HepG2 (cell line): ENCODE measurements at places on chromosomes 16 and 17. TPM values are rescaled to one million over a fixed set of nuclear protein-coding genes. Genes with fewer than 3 reads are reported as not detected.

Gene PALB2
- 40.9 and 58.5 TPM in 2 replicates for total RNA-seq

DNA sequence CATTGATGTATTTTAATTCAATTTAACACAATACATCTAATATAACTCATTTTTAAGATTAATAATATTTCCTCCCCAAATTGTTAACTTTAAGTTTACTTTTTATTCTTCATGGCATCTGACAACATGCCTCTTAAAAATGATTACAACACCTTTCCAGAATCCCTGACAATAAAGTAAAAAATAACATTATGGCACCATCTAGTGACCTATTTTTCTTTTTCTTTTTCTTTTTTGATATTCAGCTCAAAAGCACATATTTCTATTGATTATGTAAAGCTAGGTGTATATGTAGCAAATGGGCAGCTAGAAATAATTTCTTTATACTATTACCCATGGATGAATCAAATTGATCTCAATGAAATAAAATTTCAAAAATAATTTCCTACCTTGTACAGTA, 834.3 kb upstream of the CDH8 start:
- no peak overlapping the region for H3K27ac ChIP-seq
- DNase-seq = no peak
- no peaks in the 10 kb centered on the region for H3K27me3 ChIP-seq

DNA sequence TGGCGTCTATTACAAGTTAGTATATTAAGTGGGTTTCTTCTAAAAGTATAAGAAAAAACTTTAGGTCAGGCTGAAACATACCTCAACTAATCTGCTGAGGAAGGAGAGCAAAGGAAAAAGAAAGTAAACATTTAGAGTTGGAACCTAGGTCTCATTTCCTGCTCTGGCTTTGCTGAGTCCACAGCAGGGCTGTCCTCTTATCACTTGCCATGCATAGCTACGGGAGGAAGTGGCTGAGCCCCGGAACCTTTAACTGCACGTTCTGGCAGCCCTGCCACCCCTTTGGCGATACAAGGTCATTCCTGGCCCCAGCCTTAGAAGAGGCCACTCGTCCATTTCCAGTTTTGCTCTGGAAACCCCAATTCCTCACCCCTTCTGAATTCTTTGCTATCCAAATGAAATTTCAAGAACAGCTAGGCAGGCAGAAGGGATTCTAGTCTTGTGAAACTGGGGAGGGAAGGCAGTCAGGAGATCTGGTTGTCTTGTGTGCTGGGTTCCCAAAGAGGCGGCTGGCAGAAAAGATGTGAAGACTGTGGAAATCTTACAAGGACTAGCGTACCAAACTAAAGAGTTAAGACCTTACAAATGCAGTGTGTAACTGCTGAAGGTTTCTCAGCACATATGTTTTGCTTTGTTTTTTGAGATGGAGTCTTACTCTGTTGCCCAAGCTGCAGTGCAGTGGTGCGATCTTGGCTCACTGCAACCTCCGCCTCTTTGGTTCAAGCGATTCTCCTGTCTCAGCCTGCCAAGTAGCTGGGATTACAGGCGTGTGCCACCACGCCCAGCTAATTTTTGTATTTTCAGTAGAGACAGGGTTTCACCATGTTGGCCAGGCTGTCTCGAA, 19.1 kb downstream of the WIPI1 start:
- H3K4me1 ChIP-seq = peaks cover 41% of the 10 kb centered on the region
- peaks cover 16% of the 10 kb centered on the region for H3K36me3 ChIP-seq
- H3K27me3 ChIP-seq = no peaks in the 10 kb centered on the region
- peak; percentile 80 for DNase-seq
- peak overlapping the region; percentile 68 for H3K27ac ChIP-seq
- peak overlapping the region; percentile 11; the same call in 1 of the 2 replicates for H3K4me3 ChIP-seq

DNA sequence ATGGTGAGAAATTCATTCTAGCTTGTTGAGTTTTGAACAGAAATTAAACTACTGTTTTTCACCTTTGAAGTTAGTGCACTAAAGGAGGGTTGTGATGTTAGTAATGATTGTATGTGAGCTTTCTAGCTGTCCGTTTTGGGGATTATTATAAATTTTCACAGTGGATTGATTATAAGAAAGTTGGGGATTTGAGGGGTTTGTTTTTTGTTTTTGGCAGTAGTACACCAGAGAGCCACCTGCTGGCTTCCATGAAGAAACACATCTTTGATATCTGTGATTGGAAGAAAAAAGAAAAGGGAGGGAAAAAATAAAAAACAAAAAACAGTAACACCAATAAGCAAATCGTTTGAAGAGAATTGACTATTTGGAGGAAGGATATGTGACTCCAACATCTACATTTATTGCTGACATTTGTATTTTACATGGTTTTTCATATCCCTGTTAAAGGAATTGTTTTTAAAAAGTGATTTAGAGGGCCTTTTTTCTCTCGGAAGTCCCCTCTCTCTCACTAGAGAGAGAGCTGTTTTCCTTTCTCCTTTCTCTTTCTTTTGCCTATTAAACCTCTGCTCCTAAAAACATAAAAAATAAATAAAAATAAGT, 1469.5 kb upstream of the GOT2 start:
- no peaks in the 10 kb centered on the region for H3K27me3 ChIP-seq
- DNase-seq = no peak
- H3K27ac ChIP-seq = no peak overlapping the region
- no peaks in the 10 kb centered on the region for H3K4me1 ChIP-seq
- H3K4me3 ChIP-seq = no peak overlapping the region
- H3K36me3 ChIP-seq = no peaks in the 10 kb centered on the region

- no peak for DNase-seq
- no peaks in the 10 kb centered on the region for H3K36me3 ChIP-seq
- peaks cover 14% of the 10 kb centered on the region for H3K4me1 ChIP-seq
Measured at GRCh38 chr17:43949781-43950180, 4.0 kb downstream of the PYY start.

GRCh38 chr17:68851890-68852289, 103.3 kb downstream of the ABCA8 start:
- no peaks in the 10 kb centered on the region for H3K27me3 ChIP-seq
- no peaks in the 10 kb centered on the region for H3K36me3 ChIP-seq
- H3K4me3 ChIP-seq = no peak overlapping the region
- H3K4me1 ChIP-seq = no peaks in the 10 kb centered on the region
- no peak overlapping the region for H3K27ac ChIP-seq
- DNase-seq = no peak

DNA sequence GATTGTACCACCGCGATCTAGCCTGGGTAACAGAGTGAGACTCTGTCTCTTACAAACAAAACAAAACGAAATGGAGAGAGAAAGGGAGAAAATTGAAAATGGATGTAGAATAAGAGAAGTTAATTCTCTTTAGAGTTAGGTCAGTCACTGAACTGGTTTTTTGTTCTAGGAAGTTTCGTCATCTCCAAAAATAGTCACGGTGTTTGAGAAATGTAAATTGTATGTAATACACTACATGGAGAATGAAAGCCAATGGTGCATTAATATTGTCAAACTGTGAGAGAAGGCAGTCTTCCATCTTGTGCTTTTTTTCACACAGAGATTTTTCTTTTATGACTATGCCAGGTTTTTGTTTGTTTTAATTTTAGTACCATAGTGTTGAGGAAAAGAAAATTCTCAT, 145.9 kb downstream of the BCAS3 start:
- H3K4me3 ChIP-seq = no peak overlapping the region
- H3K36me3 ChIP-seq = no peaks in the 10 kb centered on the region
- DNase-seq = no peak
- H3K27me3 ChIP-seq = no peaks in the 10 kb centered on the region
